ENCODE measurements at places on chromosomes 13 and 19.

DNA sequence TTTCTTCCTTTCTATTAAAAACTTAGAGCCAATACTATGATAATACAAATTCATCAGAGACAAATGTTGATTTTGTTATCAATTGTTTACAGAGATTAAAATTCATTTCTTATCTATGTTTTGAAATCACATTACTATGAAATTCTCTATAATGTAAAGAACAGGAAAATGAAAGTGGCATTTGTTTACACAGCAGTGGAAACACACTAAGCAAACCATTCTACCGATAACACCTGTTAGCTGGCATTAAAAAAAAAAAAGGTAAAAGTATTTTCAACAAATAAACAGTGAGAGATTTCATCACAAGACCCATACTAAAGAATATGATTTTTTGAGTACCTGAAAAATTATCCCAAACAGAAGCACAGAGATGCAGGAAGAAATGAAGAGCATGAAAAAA, 4.8 kb upstream of the CCDC70 start:
- DNase-seq, result no peak

- no peak for DNase-seq
Measured at GRCh38 chr13:44211286-44211685, 162.3 kb upstream of the SERP2 start.

DNA sequence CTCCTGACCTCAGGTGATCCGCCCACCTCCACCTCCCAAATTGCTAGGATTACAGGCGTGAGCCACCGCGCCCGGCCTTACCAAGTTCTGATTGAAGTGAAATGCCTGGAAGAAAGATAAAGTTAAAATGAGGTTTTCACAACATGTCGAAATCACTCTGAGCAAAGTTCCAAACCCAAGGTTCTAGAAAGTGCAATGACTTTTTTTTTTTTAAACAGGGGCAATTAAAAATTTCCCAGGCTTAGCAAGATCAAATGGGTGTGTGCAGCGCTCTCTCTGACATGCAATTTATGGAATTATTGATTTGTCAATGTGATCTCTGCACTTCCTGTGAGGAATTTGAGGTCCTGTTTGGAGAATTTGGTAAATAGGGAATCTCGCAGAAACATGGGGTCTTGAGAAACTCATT, 12.8 kb upstream of the MAP2K2 start:
- no peak for DNase-seq

GRCh38 chr19:41895745-41896580, 13.0 kb downstream of the ARHGEF1 start:
- DNase-seq, result no peak

DNA sequence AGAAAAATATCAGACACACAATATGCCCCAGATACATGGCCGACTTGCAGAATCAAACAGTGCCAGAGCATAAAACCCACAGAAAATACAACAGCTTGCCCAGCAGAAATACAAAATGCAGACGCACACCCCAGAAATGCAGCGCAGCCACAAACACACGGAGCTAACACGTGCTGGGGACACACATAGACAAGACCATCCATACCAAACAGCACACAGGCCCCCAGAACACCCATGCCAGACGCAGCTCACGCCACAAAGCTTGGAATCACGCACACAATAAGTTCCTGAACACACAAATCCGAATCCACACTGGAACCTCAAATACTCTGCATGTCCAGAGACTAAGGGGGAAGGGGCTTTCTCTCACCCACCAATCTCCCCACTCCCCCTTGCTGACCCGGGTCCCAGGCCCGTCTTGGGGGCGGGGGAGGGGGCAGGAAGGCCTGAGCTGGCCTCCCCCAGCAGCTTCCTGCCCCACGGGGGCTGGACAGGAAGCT, 17.2 kb downstream of the CCDC97 start:
- no peak for DNase-seq

Data from KBM-7 (cell line).